ENCODE measurements at places on chromosomes 7 and 10. TPM values are rescaled to one million over a fixed set of nuclear protein-coding genes. Genes with fewer than 3 reads are reported as not detected.

DNA sequence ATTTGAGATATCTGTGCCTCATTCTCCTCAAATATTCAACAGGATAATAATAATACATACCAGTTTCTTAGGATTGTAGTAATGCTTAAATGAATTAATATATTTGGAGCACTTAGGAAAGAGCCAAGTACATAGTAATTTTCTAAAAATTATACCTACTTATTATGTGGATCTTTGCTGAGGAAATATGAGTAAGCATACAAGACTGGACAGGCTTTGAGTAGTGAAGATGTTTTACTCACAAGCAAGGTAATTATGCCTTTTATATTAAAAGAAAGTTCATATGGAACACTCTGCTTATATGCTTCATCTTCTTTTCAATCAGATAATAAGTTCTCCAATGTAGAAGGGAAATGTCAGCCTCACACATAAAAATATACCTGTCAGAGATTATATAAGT lies 337.5 kb upstream of the KAT6B start:
- no peak for DNase-seq

DNA sequence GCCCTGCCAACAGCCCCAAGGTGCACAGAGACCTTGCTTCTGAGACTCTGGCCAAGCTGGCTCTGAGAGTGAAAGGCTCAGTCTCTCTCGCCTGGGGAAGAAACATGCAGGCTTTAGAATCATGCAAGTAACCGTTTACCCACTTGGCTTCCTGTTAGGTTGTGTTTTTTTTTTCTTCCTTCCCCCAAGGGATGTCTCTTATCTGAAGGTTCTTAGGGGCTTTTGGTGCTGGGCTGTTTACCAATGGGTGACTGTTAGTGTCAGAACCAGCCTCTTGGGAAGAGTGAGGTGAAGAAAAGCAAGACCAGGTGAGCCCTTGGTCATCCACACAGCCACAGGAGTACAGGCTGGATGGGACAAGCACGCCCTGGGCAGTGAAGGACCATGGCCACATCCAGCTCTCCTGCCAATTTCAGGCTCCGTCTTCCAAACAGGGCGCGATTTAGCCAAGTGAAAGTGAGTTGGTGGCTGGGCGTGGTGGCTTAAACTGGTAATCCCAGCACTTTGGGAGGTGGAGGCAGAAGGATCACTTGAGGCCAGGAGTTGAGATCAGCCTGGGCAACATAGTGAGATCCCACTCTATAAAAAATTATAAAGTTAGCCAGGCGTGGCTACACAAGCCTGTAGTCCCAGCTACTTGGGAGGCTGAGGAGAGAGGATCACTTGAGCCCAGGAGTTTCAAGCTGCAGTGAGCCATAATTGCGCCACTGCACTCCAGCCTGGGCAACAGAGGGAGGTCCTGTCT lies 76.3 kb upstream of the CUX1 start:
- DNase-seq, result no peak

DNA sequence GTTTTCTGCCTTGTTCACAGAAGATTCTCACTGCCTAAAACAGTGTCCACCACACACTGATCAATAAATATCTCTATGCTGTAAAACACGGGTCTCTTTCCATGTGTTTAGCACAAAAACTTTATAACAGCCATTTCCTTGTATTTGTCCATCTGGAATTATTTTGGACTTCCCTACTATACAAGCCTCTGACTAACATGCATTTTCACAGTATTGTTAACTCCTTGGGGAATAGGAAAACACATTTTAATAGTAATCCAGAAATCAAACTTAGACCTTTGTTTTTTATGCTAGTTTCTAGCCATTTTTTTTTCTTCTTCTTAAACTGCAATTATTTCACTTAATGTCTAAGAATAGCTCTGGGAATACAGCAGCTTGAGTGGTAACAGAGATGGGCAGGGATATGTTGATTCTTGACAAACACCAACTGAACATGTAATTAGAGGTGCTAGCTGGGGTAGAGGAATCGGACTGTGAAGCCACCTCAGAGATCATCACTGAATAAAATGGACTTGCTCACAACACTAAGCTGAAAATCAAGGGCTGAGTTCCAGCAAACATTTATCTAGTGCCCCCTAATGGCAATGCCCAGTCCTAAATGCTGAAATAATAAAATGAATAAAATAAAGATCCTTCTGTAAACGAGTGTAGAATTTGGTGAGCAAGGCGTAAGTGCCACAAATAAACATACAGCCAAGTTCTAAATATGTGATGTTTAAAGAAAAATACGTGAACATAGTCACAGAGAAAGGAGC lies 593.1 kb downstream of the SORCS1 start:
- DNase-seq, result no peak

Gene FAM204A
- total RNA-seq, result 62.7 TPM

DNA sequence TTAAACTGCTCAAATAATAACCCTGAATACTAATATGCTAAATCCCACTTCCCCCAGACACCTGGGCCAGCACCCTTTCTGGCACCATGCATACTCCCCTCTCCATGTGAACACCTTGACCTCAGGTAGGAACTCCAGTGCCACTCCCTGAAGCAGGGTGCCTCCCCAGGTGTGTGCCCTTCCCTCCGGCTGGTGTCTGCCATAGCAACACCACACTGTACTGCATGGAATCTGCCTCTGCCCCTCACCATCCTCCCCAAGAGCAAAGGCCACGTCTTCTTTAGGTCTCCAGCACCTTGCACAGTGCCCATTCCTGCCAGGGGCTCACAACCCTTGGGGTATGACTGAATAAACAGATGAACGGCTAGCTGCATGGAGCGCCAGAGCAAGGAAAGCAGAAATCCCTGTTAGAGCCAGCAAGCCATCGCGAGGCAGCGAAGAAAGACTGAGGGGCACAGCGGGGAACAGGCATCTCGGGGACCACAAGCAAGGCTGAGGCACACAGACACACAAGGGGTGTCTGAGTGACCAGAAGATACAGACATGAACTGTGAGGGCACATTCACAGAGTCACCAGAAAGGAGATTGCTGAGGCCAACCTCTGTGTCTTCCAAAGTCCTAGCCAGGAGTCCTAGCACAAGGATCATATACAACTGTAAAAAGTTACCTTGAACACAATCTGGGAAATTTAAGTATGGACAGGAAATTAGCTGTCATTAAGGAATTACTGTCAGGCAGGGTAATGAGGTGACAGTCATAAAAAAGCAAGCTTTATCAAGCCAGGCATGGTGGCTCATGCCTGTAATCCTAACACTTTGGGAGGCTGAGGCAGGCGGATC lies 25.7 kb downstream of the COBL start:
- no peak for DNase-seq

GRCh38 chr7:3128857-3129490 lies 85.3 kb upstream of the CARD11 start:
- no peak for DNase-seq

GRCh38 chr7:30805931-30806330 lies 34.7 kb downstream of the MINDY4 start:
- DNase-seq, result no peak

Gene CFAP69
- total RNA-seq, result 3.6 TPM

- DNase-seq, result no peak
Measured at GRCh38 chr7:159144758-159145489, at the start of gene VIPR2. Gene VIPR2, minus strand, starts transcription at chr7:159144867. Its CDS starts 96 bp downstream, at chr7:159144771.

Gene GPR15LG
- not detected for total RNA-seq

GRCh38 chr7:87475359-87476178 lies at the start of gene ABCB4:
Gene ABCB4, minus strand, starts transcription at chr7:87475680. Its CDS starts 215 bp downstream, at chr7:87475465.
- DNase-seq, result no peak

Gene SCIN
- not detected for total RNA-seq

DNA sequence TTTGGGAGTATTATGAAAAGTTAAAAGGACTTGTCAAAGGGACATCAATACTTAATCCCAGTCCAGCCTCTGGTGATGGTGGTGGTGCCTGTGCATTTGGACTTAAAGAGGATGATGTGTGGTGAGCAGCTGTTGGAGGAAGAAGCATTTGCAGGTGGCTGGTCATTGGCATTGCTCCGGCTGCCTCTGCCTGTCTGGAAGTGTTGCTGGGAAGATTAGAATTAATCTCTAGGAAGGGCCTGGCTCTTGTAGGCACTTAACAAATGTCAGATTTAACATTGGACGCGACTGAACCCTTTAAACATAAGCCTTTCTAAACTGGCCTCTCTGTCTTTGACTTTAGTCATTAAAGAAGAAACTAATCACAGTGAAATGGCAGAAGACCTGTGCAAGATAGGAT lies 58.8 kb downstream of the FIGNL1 start:
- DNase-seq, result no peak

DNA sequence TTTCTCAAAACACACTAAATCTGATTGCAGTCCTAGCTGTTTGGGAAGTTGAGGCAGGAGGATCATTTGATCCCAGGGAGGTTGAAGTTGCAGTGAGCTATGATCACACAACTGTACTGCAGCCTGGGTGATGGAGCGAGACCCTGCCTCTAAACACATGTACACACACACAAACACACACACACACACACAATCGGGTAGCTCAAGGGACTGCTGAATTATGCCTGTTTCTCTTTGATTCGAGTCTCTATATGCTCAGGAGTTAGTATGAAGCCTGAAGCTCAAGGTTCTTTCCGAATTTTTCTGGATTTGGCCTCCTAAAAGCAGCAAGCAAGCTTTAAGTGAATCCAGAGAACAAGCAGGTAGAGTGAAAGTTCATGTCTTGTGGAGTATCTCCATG lies 22.5 kb downstream of the PRTFDC1 start:
- DNase-seq, result no peak

Gene TBX20
- 58.0 TPM for total RNA-seq

Gene MBL2
- total RNA-seq, result not detected

Gene SPDYE5
- not detected for total RNA-seq

- DNase-seq, result peak; percentile 80
Measured at GRCh38 chr10:28432210-28432676, 100.7 kb upstream of the WAC start.

- DNase-seq, result no peak
Measured at GRCh38 chr10:3968727-3969126, 183.7 kb upstream of the KLF6 start.

Gene FOXL3
- total RNA-seq, result not detected

DNA sequence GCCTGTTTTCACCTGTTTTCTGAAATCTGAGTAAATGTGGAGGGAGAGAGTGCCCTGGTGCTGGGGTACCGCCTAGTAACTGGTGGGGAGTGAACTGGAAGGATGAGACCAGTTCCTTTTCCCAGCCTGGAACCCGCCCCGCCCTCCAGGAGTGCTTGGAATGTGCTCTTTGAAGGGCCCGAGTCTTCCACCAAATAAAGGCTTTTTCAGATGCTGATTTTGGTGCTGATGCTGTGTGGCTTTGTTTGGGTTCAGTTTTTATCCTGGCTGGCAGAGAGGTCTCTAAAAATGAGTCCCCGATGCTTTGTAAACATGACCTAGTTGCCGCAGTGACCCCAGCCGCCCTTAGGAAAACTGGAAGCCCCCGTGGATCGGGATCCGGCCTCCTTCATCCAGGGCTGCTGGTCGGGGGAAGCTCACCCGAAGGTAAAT lies 25.9 kb downstream of the FOXK1 start:
- DNase-seq, result no peak

- DNase-seq, result no peak
Measured at GRCh38 chr7:79317728-79318127, 135.7 kb downstream of the MAGI2 start.

Gene LRRD1
- 0.43 TPM for total RNA-seq

- no peak for DNase-seq
Measured at GRCh38 chr7:33248671-33249070, 119.3 kb downstream of the BBS9 start.

- DNase-seq, result no peak
Measured at GRCh38 chr10:70912556-70912955, 24.2 kb upstream of the PCBD1 start.

Gene CYP26C1
- not detected for total RNA-seq

- DNase-seq, result no peak
Measured at GRCh38 chr10:43419997-43420368, 11.0 kb upstream of the HNRNPF start.

DNA sequence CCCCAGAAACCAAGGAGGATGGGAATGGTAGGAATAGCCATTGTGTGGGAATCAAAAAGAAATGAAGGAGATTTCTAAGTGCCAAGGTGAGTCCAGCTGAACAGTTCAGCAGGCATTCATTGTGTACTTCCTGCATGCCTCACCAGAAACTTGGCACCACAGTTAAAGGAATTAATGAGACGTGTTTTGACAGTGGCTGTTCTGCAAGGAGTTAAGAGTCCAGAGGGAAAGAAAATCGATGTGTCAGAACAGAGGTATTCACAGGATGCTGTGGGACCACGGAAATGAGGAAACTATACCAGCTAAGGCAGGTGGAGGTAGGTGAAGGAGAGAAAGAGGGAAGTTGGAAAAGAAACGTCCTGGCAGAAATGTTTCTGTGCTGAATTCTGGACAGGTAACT lies 78.1 kb downstream of the PRKCQ start:
- no peak for DNase-seq

DNA sequence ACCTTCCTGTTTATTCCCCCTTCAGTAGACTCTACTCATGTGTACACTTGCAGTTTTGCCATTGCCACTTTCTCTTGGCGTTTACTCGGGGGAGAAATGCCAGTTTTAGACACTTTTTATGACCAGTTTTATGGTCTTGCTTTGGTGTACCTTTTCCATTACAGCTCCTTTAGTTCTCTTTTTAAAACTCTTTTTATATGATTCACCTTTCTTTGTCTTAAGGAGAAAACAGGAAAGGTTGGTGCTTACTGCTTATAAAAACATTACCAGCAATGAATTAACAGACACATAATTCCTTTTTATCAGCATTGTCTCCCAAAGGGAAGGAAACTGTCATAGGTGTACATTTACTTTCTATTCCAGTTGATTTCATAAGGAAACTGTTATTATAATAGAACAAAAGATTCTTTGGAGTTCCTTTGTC lies 11.9 kb downstream of the TSPAN13 start:
- DNase-seq, result no peak

- no peak for DNase-seq
Measured at GRCh38 chr7:101179117-101179516, 976 bp downstream of the NAT16 start.

GRCh38 chr7:1665549-1666316 lies 4.3 kb upstream of the ELFN1 start:
- peak; percentile 80 for DNase-seq

DNA sequence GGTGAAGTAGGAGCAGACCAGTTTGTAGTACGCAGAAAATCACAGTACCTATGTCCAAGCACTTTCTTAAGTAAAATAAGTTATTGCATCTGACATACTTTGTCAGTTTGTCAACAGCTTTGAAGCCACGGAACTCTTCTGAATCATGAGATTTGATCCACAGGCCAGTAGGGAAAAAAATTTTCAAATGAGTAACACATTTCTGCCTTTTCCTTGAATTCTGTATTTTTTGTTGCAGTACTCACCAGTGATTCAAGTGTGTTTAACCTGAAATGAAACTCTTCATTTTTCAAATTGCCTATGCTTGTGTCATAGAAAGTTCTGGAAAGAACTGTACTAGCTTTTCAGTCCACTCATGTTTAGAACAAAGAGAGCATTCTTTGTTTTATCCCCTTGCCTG lies 337.7 kb downstream of the GATA3 start:
- no peak for DNase-seq

DNA sequence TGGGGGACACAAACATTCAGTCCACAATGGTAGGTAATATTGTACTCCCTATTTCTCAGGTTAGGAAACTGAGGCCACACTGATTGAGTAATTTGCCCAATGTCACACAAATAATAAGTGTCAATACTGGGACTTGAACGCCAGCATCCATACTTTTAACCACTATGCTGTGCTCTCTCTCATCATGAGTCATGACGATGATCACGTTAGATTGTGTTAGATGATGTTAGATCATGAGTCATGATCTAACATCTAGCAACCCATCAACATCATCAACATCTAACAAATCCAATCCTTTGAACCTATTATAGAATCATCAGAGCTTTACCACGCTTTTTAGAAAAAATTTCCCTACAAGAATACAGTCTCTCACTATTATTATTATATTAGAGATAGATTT lies 28.1 kb upstream of the HERPUD2 start:
- no peak for DNase-seq

- DNase-seq, result no peak
Measured at GRCh38 chr10:20457649-20458048, 439.5 kb downstream of the NEBL start.
